ENCODE measurements at places on chromosomes 16 and 17.

GRCh38 chr16:86281421-86281820 lies 228.9 kb upstream of the FOXF1 start:
- no peak for DNase-seq

DNA sequence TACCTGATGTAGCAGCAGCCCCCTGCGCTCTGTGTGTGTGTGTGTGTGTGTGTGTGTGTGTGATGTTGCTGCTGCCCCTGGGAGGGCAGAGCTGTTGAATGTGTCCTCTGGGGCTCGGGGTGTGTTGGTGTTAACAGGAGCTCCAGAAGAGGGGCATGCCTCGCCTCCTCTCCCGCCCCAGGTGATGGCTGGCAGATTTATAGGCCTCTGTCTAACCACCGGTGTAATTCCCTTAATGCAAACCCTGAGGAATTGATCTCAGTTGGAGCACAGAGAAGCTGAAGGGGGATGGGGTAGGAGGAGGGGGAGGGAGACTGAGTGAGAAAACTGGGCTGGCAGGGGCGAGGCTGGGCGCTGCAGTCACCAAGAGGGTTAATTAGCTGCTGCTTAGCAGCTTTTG lies 10.0 kb downstream of the CACNA1G start:
- no peak for DNase-seq

GRCh38 chr17:49845321-49845720 lies 2.5 kb downstream of the TAC4 start:
- DNase-seq = peak; percentile 64

- no peak for DNase-seq
Measured at GRCh38 chr17:50440172-50440837, 14.3 kb downstream of the ACSF2 start.
